Stimulated activated naive CD4-positive, alpha-beta T cell (primary cell): ENCODE measurements at places on chromosomes 2 and 18.

- DNase-seq = no peak
Observed at GRCh38 chr2:3432693-3433338, 53.3 kb downstream of the TRAPPC12 start.

- no peak for DNase-seq
Observed at GRCh38 chr2:186187854-186188253, 298.2 kb upstream of the ZC3H15 start.

GRCh38 chr18:13120255-13120654 lies 98.3 kb upstream of the LDLRAD4 start:
- no peak for DNase-seq

DNA sequence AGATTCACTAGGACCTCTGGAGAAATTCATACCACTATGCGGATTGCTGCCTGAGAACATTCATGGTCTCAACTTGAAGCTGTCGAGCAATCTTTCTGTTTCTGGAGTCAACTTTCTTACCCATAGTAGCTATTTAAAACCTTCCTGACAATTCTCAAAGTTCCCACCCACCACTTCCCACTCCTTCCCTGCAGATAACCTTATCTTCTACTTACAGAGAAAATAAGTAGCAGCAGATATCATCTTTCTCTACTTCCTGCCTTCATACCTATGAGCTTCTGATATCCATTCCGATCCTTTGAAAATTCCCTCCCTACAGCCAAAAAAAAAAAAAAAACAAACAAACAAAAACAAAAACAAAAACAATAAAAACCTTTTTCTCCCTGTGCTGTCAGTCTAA lies 81.2 kb upstream of the CYRIA start:
- DNase-seq = no peak

GRCh38 chr2:19346983-19347618 lies 11.3 kb downstream of the OSR1 start:
- DNase-seq = no peak
